ENCODE measurements at places on chromosomes 12 and 14.

DNA sequence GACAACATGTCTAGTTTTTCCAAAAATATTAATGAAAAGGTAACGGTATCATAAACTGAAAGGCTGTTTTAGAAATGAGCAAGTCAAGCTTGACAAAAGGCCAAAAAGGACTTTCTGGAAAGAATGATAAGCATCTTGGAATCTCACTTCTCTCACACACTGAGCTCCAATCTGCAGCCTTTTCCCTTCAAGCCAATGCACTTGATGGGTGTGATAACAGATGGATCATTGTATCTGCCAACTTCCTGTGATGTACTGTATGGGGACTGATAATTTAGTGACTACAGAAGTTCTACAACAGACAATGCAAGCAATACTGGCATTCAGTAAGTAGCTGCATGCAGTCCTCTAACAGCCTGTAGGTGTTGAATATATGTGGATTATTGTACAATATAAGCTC lies 147.1 kb downstream of the MED13L start:
- no peak for DNase-seq

DNA sequence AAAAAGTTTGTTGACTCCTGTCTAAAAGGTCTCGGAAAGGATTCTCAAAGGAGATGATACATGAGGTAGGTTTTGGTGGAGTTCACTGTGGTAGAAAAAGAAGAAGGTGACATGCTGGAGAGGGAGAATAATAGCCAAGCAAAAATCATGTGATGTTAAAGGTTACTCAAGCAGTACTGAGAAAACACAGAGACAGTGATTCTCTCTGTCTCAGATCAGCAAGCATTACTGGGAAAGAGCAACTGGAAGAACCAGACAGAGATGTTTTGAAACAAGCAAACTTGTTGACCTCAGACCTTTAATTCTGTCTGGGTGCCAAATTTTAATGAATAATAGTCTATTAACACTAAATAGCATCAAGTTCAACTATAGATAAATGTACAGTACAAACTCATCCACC lies 183.5 kb upstream of the PLEKHG7 start:
- no peak for DNase-seq

DNA sequence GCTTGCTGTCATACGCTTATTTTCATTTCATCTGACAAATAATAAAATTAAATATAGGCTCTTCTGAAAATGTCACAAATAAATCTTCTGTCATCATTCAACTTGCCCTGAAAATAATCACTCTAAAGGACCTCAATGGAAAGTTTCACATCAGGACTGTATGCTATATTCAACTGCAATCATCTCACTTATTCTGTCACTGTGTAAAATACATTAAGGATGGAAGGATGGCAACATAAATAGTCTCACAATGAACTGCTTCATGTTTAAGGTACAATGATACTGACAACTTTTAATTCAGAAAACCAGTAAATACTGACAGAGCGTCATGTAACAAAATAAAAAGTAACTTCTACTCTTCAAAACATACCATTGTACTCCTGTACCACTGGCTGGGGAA lies 82.1 kb downstream of the CEP83 start:
- no peak for DNase-seq

- no peak for DNase-seq
These were observed 5.6 kb downstream of the DAZAP2 start for GRCh38 chr12:51244269-51244668.

DNA sequence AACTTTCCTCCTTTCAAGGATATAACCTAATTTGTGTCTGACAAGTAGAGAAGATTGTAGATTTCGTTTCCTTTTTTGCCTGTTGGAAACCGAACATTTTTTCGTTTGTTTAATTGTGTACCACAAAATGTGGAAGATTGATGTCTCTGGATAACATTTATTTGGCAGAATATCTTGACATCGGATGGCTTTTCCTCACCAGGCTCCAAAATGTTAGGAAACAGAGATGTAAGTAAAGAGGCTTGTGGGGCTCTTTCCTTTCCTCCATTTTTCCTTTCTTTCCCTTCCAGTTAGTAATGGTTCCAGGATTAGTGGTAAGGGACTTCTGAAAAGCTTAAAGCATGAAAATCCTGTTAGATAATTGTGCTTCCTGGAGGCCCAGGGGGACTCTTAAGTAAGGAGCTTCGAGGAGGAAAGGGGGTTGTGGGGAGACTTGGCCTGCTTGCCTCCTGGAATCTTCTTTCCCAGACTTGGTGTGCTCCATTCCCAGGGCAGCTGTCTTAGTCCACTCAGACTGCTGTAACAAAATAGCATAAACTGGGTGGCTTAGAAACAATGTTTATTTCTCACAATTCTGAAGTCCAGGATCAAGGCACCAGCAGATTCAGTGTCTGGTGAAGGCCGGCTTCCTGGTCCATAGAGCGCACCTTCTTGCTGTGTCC lies 243.1 kb upstream of the PWP1 start:
- no peak for DNase-seq

GRCh38 chr14:87391066-87391465 lies 601.9 kb downstream of the GALC start:
- no peak for DNase-seq

- DNase-seq, result no peak
These were observed 35.7 kb downstream of the MVK start for GRCh38 chr12:109609342-109609741.

GRCh38 chr12:2498964-2499500 lies 295.7 kb upstream of the FKBP4 start:
- DNase-seq, result no peak

- no peak for DNase-seq
These were observed 77.8 kb downstream of the DDX51 start for GRCh38 chr12:132066345-132066685.

DNA sequence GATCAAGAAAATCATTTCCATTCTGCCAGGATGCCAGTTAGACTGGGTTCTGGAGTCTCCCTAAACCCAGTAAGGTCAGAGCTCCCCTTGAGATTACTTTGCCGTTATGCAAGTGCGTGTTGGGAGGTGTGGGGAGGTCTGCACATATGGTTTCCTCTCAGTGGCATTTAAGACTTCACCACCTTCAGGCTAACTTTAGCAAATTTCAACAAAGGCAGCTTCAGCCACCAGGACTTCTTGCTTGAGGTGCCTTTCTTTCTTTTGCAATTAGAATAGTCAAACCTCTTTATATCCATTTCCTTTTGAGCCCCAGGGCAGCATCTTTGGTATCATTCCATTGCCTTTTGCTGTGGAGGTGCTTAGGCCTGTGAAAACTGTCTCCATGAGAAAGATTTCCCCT lies 117.2 kb upstream of the CCND2 start:
- DNase-seq, result no peak

DNA sequence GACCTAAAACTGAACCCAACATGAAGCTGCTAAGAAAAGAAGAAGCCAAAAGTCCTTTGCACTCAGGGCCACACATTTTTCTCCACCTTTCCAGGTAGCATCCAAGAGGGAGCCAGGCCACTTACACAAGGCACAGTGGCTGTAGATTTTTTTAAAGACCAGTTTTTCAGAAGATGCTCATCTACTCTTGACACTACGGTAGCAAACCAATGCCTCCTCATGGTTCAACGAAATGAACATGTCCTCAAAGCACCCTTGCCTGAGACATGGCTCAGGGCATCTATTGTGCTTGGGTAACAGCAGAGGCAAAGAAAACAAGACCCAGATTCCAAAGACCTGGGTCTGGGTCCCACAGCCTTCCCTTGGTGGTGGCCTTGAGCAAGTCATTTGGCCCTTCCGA lies 22.3 kb downstream of the PRIMA1 start:
- no peak for DNase-seq

- no peak for DNase-seq
These were observed 7.3 kb downstream of the PLD4 start for GRCh38 chr14:104931771-104932675.

DNA sequence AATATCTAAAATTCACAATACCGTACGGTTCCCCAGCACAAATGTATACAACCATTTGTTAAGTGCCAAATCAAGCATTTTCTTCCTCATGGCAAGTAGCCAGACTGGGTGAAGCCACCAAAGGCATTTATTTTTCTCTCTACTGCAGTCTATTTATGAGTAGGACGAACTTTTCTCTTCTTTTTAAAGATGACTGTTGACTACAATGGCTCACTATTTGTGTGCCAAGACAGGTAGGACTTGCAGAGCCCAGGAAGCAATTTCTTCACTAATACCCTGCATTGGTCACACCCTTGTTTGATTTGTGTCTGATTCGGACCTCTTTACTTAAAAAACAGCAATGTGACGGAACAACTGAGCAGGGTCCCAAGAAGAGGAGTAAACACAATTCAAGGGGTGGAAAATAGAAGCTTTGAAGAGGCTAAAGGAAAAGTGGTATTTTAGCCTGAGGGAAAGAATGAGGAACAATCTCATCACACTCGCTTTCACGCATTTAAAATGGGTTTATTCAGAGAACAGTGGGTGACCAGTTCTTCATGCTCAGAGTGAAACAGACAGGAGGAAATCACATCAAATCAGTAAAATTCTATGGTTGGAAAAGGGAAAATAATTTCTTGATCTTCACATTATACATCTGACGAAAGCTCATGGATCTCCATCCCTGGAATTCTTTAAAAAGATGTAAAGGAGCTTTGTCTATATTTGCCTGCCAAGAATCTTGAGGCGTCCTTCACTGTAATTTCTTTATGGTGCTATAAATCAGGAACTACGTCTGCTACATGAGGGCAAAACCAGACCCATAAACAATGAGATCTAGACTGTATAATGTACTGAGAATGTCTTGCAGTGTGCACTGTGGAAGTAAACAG lies 183.8 kb downstream of the PPM1H start:
- peak; percentile 78 for DNase-seq

- DNase-seq, result peak; percentile 32
These were observed 194.9 kb upstream of the OR4E1 start for GRCh38 chr14:21868442-21869046.

- no peak for DNase-seq
These were observed 302.7 kb downstream of the CCER1 start for GRCh38 chr12:90652280-90652679.

- DNase-seq, result peak; percentile 41
These were observed 6.5 kb downstream of the C12orf43 start for GRCh38 chr12:121009741-121010140.

DNA sequence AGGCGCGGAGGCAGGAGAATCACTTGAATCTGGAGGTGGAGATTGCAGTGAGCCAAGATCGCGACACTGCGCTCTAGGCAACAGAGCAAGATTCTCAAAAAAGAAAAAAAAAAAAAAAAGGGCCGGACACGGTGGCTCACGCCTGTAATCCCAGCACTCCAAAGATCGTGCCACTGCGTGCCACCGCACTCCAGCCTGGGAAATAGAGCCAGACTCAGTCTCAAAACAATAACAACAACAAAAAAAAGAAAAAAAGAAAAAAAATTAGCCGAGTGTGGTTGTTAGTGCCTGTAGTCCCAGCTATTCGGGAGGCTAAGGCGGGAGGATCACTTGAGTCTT lies 470 bp upstream of the RPL6 start:
- no peak for DNase-seq

GRCh38 chr12:106914796-106915634 lies 40.7 kb upstream of the TMEM263 start:
- DNase-seq, result no peak

- DNase-seq, result no peak
These were observed 491.2 kb upstream of the FLRT2 start for GRCh38 chr14:85038526-85039352.
